ENCODE measurements at places on chromosomes 7 and 10. TPM values are rescaled to one million over a fixed set of nuclear protein-coding genes. Genes with fewer than 3 reads are reported as not detected.

KCND2 gene
- 0.17 TPM for total RNA-seq

DKK1 gene
- total RNA-seq: 18.6 TPM

CYP3A7 gene
- total RNA-seq: not detected

TMEM184A gene
- total RNA-seq: 0.05 TPM

NME8 gene
- not detected for total RNA-seq
